Progenitor cell of endocrine pancreas (in vitro differentiated cells): ENCODE measurements at places on chromosomes 1 and 21. TPM values are rescaled to one million over a fixed set of nuclear protein-coding genes. Genes with fewer than 3 reads are reported as not detected.

GRCh38 chr1:213745451-213745850, 242.3 kb upstream of the PROX1 start:
- no peak for DNase-seq

- DNase-seq = no peak
These were observed 125.2 kb downstream of the PCBP3 start for GRCh38 chr21:45768740-45769048.

DNA sequence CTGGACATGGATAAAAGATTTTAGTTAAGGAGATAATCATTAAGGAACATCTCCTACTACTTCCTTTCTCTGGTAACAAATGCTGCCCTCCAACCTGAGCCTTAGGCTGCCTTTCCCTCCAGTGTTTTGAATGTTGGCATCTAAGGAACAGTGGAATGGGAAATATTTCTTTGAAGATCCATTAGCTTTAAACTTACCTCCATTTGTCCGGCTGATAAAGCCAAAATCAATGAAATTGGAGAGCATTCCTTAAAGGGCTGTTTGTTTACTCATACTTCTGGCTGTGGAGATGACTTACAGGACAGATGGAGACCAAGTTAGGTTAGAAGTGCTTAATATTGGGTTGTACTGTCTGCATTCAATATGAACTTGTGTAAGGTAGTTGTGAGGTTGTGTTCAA, 439.1 kb downstream of the PLA2G4A start:
- DNase-seq = no peak

DNA sequence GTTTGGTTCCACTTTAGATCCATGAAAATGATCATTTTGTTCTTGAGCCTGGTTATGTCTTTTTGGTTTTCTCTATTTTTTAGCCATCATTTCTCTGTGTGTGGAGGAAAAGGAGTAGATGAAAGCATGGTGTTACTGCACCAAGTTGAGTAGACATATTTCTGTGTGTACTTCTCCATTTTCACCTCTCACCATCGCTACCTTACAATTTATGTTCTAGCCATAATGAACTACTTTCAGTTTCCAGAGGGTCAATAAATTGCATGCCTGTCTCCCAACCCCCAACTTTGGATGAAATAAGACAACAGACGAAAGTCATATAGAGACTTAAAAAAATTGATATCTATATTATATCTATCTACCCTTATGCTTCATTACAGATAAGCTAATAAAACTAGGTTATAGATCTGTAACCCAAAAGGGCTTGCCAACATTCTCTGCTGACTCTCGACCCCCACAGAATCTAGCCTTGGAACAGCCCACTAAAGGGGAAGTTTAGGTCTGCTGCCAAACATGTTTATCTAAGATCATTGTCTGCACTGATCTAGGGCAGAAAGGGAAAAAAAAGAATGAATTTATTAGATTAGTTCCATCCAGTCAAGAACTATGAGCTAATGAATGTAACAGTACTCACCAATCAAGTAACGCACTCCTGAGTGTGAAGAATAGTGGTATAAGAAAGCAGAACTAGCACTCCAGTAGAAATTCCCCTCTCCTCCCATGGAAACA, 7.5 kb upstream of the MAN1A2 start:
- no peak for DNase-seq

- no peak for DNase-seq
These were observed 81.0 kb downstream of the SLC30A10 start for GRCh38 chr1:219847215-219847855.

DNA sequence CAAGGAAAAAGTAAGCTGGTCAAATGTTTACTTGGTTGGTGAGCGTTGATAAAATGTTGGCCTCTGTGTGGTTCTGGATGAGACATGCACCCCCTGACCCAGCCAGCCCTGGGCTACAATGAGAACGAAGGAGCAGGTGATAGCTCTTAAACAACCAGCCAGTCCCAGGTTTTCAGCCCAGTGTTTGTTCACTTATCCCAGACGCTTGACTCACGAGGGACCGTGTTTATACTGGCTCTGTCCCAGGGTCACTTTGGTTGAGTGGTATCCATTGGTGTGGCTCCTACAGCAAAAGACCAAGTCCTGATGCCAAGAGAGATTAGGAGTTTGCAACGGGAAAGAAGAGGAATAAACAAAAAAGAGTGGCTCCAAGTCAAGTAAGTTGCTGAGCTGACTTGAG, 86.9 kb downstream of the KCNJ15 start:
- DNase-seq = no peak

GRCh38 chr1:59917026-59917784, 9.4 kb downstream of the CYP2J2 start:
- no peak for DNase-seq

- DNase-seq = no peak
These were observed 622.5 kb downstream of the PLA2G4A start for GRCh38 chr1:187451238-187451637.

DNA sequence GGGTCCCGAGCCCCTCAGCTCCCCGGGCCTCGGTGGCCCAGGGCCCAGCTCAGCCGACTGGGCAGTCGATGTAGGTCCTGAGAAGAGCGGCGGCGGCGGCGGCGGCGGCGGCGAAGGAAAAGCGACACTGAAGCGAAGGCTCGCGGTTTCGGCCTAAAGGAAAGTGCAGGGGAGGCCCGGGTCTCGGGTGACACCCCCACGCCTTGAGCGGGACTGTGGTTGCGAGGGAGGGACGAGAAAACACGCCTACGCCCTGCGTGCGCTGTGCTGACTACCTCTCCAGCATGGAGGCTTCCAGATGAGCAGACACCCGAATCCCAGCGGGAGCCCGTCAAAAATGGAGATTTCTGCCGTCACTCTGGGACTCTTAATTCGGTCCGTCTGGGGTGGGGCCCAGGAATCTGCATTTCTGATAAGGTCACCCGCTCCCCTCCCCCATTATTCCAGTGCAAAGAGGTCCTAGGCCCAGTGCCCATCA, 31.2 kb downstream of the DNTTIP2 start:
- peak; percentile 39 for DNase-seq

DNA sequence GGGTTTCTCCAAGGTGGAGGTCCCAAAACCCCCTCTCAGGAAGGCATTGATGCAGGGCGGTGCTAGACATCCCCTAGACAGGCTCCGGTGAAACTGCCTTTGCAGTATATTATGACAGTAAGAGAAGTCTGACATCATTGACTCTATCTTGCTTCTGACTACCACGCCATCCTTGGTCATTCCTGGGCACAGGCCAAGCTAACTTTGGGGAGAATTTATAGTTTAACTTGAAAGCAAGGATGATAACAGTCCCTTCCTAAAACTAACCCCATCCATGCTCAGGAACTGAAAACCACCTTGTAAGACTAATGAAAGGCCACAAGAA, 30.3 kb downstream of the RSPH1 start:
- DNase-seq = no peak

DNA sequence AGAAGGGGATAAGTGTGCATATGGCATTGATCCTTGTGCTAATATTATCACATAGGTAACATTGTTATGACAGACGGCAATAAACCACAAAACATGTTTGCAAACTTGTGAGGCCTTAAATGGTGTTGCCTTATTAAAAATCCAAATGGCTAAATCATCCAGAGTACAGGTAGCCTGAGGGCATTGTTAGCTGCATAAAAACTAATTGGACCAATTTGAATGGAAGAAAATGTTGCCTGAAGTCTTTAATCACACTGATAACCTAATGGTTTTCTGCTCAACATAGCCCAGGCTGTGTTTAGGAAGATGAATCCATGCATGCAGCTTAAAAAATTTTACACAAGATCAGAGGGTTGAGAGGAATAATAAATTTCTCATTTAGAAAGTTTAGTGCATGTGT, 19.4 kb upstream of the LRRC53 start:
- DNase-seq = no peak

DNA sequence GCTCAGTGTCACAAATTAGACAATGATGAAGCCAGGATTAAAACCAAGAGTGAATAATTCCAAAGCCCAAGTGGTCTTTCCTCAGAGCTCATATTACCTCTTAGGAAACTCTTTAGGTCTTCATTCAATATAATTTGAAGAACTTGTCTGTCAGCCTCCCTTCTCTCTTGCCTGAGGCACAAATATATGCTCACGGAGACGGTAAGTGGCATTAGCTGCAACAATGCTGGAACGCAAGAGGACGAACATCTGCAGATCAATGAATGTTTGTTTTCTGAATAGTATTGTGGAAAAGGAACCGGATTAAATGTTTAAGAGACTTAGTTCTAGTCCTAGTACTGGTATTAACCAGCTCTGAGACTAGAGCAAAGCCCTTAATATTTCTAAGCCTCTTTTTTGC, 39.7 kb upstream of the LYST start:
- no peak for DNase-seq

DNA sequence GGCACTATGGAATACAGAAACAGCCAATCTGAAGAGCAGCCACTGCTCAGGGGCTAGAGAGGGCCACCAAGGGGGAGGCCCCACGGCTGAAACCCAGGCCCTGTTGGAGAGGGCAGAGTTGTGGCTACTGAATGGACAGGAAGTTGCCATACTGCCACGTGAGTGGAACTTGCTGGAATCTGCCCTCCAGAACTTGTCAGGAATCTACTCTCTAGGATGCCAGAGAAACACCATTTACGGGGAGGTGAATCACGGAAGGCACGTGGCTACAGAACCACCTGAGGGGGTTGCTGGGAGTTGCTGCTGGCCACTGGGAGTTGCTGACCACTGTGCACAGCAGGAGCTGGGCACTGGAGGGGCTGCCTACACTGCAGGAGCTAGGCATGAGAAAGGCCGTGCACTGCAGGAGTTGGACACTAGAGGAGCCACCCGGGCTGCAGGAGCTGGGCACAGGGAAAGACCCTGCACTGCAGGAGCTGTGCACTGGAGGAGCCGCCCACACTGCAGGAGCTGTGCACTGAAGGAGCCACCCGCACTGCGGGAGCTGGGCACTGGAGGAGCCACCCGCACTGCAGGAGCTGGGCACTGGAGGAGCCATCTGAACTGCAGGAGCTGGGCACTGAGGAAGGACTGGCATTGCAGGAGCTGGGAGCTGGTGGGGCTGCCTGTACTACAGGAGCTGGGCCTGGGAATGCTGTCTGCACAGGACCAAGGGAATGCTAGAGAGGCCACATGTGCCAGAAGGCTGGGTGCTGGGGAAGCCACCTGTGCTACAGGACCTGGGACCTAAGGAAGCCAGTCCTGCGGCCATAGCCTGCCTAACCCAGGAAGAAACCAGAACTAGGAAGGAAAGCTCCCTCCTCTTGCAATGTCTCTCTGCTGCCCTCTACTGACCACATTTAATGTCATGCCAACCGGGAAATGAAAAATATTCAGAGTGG, 343.4 kb downstream of the MATN1 start:
- DNase-seq = peak; percentile 45

GRCh38 chr1:228478912-228479711, 8.1 kb upstream of the RNF187 start:
- DNase-seq = no peak

DNA sequence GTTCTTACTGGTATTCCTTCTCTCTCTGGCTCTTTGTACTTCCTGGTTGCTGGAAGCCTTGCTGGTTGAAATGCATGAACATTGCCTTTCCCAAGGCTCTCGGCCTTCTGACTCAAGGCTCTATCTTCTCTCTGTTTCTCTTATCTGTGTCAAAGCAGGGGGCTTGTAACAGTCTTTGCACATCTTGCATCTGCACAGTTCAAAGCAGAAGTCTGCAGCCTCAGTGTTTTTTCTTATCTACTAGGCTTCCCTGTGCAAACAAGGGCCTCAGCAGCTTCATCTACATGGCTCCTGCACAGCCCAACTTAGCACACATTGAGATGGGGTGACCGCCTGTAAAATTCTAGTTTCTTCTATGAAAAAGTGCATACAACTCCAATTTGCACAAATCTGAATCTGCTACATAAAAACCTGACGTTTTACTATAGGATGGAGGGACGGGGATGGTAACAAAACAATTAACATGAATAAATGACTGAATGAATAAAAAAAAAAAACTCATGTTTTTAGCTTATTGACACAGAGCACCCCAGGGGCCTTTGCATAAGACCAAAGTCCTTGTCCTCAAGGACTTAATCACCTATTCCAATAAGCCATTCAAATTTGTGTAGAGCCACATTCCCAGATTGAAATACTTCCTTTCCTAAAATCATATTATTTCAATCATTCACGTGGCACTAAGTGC, 458.3 kb downstream of the LMO4 start:
- no peak for DNase-seq

DNA sequence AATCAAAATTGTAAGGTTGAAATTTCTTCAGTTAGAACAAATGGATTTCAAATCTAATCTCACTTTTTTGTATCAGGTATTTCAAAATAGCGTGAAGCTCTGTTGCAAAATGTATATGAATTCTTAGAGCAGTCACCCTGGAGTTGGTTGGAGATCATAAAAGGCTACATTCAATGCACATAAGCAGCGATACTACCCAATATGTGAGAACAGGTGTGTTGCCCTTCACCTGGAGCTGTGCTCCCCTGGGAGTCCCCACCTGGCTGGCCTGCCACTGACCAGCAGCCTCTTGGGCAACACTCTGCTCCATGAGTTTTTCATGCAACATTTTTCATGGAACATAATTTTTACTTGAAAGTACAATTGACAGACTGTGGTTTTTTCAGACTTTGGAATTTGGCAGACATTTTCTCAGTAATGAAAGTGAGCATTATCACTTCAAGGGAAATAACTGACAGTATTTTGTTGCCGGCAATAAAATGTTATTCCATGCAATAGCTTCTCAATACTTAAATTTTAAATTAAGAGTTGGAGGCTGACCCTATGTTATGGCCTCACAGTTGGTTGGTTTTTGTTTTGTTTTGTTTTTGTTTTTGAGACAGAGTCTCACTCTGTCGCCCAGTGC, 95.1 kb downstream of the ST3GAL3 start:
- DNase-seq = no peak

DNA sequence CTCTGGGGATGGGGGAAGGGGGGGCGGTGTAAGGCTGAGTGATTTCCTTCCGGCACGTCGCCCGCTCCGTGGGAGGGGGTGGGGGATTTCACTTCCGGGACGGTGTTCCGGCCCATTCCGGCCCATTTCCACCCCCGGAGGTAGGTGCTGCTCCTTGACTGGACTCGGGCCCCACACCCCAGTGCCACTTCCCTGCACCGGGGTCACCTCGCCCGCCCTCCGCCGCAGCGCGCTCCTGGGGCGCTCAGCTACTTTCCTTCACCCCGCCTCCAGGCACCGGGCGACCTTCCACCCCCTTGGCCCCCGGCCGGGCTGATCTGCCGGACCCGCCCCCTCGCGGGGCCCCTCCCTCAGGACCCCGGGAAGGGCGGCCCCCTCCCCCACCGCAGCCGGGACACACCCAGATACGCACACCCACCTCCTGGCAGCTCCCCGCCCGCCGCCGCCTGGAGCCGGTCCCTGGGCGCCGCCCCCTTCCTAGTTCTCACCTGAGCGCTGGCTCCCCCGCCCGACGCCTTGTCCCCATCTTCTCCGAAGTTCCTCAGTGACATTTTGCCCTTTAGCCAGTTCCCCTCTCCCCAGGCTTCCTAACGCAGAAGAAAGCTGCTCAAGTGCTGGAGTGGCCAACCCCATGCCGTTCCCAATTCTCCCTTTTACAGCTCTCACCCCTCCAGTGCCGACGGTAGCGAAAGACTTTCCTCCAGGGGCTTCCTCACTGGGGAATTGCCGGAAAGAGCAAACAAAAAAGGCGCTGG, at the start of gene ZBTB37:
Gene ZBTB37 (plus strand): TSS at position 115 of the 755 bp plus-strand sequence. CDS start 1,846 bp downstream, outside the sequence.
- DNase-seq = peak; percentile 97

Gene OPTC
- not detected in 2 replicates for total RNA-seq

Gene LAD1
- total RNA-seq = 35.3 and 38.0 TPM in 2 replicates

Gene MAGOH
- total RNA-seq = 67.3 and 71.1 TPM in 2 replicates

Gene HSD3B2
- total RNA-seq = not detected in 2 replicates
